ENCODE measurements at places on chromosomes 7 and 10. TPM values are rescaled to one million over a fixed set of nuclear protein-coding genes. Genes with fewer than 3 reads are reported as not detected.
A peak's percentile ranks its signal among the peaks of the same experiment; 100 is the strongest.

- DNase-seq: no peak
Observed at GRCh38 chr7:105623378-105623777, 42.1 kb upstream of the EFCAB10 start.

LMBR1 gene
- total RNA-seq: 45.3 TPM

GRCh38 chr7:76246804-76247389, 45.2 kb downstream of the SRRM3 start:
- no peak for DNase-seq

NPC1L1 gene
- not detected for total RNA-seq

DNA sequence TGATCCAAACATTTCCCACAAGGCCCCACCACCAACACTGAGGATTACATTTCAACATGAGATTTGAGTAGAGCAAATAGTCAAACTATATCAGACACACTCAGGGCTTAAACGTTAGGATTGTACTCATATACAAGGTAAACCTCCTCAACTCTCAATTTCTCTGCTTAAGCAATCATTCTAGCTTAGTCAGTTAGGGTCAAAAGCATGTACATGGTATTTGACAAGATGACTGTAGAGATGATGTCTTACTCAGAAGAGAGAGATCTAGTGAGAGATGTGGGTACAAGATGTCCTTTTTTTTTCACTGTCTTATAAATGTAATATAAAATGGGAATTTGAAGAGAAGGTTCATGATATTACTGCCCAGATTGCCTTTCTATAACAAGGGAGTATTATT, 270.1 kb downstream of the PRKG1 start:
- no peak for DNase-seq

DNA sequence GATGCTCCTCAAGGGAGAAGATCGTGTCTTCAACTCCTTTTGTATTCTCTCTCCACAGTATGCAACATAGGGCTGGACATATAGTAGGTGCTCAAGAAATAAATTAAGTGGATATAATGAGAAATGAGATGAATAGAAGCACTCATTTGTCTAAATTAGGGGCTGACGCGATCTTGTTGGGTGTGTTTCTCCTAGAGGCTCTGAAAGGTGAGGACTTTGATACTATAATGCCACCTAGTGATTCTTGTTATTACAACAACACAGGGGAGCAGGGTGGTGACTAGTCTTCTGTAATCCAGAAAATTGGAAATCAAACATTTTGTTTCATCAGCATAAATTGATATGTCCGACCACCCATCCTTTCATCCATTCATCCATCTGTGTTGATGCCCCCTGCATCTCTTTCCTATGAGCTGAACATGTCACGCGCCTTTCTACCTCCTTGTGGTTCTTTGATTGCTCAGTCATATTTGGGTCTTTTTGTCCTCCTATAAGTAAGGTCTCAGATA, 3.5 kb upstream of the CFAP58 start:
- peak; percentile 85 for DNase-seq

PAX4 gene
- total RNA-seq: not detected

DNA sequence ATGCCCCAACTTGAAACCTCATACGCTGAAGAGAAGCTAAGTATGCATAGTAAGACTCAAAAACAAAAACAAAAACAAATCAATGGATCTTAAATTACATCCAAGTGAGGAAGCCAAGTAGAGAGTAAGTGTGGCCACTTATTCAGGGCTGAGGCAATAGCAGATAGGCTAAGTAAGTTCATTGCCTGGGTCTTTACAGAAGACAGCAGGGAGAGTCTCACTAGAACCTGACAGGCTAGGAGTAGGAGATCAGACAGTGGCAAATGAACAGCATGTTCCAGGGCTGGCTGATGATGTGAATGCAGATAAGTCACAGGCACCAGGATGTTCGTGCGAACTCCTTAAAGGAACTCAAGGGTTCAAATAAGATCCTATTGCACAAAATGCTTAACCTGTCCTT, 568.6 kb downstream of the KCNMA1 start:
- DNase-seq: no peak

DNA sequence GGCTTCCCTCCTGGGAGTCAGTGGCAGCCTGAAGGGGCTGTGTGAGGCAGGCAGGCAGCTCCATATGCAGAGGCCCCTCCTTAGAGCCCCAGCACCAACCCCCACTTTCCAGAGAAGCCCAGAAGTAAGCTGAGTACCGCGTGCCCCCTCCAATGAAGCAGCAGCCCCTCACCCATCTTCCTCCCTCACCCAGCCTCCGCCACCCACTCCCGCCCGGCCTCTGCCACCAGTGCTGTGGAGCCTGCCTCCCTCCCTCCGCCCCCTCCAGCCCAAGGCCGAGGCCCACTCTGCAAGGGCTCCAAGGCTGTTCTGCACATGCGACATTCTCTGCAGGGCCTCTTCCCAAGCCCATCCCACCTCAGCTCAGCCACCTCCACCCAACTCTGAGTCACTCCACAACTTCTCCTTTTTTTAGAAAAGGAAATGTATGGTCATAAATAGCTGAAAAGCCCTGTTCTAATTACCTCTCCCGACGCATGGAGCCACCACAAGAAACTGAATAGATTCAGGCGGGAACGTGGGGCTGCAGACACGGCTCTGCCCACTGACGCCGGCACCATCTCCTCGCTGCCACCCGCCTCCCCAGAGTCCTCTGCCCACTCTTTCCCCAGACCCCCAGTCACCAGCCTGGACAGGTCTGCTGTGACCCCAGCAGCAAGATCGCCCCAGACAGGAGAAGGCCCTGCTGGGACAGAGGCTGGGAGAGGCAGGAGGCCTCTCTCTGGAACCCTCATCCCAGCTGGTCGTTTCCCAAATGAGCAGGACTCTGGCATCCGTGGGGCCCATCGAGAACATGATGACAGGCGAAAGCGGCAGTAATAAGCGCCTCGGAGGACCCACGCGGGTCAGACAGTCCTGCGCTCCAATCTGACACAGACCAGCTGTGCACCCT, 213.9 kb downstream of the MAD1L1 start:
- peak; percentile 88 for DNase-seq

ANKRD61 gene
- not detected for total RNA-seq

DNA sequence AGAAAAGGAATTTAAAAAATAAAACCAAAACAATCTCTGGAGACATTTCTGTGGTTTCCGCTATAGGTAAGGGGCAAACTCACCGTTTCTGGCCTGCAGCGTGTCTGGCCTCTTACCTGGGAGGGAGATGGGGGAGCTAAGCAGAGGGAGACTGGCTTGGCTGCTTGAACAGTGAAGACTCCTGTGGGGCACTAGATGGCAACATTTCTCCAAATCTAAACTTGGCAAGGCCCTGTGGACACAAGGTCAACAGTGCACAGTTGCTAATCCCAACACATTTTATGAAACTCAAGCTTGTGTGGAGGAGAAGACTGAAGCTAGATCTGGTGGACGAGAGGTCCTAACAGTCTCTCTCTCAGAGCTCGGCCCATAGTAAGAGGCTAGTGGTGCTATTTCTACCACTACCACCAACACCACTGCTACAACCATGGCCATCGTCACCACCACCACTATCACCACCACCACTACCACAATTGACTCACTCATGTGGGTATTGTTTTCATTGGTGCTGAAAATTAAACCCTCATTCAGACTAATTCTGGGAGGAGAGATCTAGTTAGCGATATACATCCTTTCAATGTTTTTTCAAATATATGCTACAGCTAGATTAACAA, 28.4 kb upstream of the CDHR3 start:
- DNase-seq: peak; percentile 69

Data from fibroblast of the aortic adventitia (primary cell).